ENCODE measurements at places on chromosomes 2 and 18.

DNA sequence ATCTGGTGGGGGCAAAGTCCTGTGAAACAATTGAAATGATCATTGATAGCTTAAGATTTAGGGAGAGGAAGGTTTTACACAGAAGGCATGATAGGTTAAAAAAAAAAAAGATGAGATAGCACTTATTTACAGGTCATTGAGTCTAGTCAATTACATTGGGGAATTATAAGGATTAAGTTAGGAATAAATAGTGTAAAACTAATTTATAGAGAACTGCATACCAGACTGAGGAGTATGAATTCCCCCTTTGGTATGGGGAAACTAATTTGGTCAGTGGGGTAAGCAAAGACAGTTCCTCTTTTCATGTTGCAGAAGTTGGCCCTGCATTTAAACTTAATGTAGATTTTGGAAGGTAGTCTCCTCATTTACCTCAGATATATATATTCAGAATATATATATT is 10.8 kb downstream of the GLS start:
- DNase-seq, result no peak

DNA sequence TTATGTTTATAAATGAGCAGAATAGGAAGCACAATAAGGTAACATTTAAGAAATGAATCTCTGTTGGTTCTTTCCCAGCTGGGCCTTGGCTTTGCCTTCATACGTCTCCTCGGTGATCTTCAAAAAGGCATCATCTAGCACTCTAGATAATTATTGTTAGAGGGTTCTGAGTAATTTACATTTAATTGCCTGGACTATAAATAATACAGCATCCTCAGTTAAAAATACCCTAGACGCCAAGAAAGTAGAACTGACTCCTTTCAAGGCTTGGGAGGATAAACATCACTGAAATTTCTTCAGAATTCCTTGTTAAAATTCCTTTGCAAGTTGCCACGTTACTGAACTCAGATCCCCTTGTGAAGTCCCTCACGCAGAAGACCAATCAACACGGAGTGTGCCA is 199.7 kb upstream of the BOD1L2 start:
- DNase-seq, result no peak

DNA sequence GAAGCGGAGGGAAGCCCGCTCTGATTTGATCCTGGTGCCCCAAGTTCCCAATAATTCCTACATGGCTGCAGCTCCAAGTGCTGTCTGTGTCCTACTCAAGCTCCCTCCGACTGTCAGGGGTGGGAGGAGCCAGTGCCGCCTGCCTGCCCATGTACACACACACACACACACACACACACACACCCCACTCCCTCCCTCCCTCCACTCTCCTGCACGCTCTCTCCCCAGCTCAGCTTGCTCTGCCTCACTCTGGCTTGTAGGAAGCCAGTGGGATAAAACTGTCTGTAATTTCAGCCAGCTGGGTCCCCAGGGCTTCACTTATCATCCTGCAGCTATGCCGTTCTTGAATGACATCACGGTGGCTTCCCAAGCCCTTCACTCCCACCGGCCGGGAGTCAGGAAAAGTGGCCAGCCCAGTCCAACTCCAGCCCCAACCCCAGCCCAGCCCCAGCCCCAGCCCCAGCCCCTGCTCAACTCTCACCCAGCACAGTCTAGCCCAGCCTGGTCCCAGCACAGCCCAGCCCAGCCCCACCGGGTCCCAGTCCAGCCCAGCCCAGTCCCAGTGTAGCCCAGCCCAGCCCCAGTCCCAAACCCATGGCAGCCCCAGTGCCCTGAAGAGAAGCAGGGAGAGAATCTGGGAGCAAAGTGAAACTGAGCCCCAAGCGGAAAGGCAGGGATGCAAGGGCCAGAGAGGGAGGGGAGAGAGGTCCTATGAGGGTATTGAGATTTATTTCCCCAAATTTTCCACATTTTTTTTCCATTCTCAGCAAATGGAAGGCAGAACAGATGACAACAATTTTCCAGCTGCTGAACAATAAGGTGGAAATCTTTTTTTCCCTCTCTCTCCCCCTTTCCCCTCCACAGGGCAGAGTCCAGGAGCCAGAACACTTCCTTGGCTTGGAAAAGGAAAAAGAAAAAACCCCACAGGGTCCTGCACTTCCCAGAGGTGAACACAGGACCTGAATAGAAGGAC is 144.0 kb downstream of the TNS1 start:
- peak; percentile 80 for DNase-seq

GRCh38 chr2:173223871-173224270 is 130.8 kb upstream of the CDCA7 start:
- DNase-seq, result no peak

DNA sequence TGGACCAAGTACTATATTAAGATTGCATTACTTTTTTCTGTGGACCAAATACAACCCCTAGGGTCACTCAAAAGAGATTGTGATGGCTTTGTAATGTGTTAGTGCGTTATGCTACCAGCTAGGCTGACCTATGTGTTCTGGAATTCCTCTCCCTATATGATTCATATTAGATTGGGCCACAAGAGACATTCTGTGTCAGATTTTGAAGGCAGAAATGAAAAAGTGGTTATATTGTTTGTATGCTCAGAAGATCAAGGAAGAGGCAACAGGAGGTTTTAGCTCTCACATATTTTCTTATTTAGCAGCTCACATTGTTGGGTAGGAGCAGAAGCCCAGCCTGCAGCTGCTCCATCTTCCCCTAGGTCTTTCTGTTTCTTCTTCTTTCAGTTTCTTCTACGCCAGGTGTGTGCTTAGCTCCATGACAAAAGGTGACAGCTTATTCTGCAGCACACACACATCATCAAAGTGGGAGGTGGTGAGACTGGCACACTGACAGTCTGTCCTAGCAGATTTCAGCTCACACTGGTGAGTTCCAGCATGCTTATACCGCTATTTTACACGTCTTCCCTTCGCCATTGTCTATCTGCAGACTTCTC is 156.8 kb upstream of the UBE2E3 start:
- no peak for DNase-seq

DNA sequence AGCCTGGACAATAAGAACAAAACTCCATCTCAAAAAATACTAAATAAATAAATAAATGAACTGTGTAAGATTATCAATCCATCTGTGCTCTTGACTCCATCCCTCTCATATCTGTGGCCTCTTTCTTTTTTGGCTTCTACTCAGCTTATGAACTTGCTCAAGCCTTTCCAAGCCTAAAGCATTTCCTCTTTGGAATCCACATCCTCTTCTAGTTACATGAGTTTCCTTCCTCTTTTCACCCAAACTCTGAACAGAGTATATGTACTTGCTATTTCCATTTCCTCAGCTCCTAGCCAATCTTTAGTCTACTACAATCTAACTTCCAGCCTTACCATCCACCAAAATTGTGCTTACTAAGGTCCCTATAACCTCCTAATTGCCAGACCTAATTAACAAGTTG is 2.5 kb upstream of the DNAJC10 start:
- no peak for DNase-seq

GRCh38 chr18:74084184-74084855 is 63.3 kb downstream of the FBXO15 start:
- DNase-seq, result no peak

DNA sequence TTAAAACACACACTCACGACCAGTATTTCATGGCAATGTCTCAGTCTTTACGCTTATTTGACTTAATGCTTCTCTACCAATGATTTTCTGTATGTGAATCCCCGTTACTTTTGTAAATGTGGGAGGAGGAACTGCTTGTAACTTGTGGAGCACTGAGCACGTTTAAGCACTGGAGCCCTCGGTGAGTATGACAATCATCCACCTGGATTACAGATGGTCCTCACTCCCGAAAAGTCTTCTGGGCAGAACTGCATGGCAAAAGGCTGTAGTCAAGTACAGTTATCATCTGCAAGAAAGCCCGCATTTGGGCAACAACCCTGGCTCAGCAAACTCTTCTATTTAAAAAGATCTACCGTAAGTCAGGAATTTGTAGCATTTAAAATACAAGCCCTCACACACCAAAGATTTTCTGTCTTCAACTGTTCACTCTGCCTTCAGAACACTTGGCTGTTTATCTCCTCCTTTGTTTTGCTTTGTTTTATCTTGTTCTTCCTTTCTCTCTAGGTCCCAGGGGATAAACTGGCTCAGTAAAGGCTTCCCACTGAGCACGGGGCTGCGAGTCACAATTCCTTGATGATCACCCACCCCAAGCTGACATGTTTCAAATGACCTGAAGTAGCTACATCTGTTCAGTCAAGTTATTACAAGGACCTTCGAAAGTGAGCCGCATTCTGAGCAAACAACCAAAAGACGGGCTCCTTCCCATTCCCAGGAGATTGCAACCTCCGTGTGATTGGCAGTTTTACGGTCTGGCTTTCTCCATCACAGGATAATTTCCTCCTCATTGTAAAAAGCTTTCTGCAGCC is 102.2 kb downstream of the DLGAP1 start:
- DNase-seq, result no peak

DNA sequence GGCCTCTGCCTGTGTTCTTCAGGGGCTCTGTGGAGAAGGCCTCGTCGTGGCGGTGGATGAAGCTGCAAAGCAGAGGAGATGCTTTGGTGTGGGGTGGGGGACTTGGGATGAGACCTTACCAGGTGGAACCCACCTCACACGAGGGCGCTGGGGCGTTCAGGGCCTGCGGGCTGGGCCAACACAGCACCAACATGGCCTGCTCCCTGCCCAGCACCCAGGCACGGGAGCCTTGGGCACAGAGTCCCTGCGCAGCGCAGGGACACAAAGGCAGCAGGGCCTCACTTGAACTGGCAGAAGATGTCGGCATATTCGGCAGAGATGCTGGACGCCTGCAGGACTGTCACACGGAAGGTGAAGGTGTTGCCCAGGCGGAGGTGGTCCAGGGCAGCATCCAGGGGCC is 53.8 kb downstream of the AQP12A start:
- DNase-seq, result no peak

DNA sequence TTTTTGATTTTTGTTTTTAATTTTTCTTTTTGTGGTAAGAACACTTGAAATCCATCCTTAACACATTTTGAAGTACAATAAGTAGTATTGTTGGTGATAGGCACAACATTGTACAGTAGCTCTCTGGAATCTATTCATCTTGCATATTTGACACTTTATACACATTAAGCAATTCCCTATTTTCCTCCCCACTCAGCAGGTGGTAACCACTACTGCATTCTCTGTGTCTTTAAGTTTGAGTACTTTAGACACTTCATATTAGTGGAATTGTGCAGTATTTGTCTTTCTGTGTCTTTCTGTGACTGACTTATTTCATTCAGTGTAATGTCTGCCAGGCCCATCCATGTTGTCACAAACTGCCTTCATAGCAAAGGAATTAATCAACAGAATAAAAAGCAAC is 471.7 kb upstream of the CDH20 start:
- DNase-seq, result no peak

- no peak for DNase-seq
Measured at GRCh38 chr2:86783615-86784339, 6.9 kb downstream of the CD8A start.

- DNase-seq, result no peak
Measured at GRCh38 chr2:27954221-27954673, 63.7 kb downstream of the BABAM2 start.

DNA sequence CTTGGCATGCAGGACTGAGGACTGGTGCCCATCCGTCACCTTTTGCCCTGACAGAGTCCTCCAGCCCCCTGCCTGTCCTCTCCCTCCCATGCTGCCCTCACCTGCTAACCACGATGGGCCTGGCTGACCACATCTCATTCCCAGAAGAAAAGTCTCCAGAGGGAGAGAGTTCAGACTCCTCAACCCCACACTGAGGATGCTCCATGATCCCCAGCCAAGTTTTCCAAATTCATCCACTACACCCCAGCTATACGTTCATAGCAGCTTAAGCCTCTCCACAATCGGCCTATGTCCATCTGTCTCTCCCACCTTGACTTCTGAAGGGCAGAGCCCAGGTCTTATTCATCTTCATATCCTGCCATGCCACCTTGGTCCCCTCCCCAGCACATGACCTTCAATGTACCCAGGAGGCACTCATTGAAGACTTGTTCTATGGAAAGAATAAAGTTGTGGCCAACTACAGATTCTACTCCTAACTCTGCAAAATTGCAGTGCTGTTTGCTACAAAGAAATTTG is 115.6 kb upstream of the ID2 start:
- no peak for DNase-seq

GRCh38 chr2:219868635-219869034 is 241.2 kb downstream of the SLC4A3 start:
- no peak for DNase-seq

GRCh38 chr2:23988371-23988770 is 21.5 kb upstream of the MFSD2B start:
- DNase-seq, result no peak

GRCh38 chr18:32301976-32302743 is 112.3 kb downstream of the MEP1B start:
- no peak for DNase-seq

- no peak for DNase-seq
Measured at GRCh38 chr2:163200741-163201140, 362.2 kb upstream of the KCNH7 start.

DNA sequence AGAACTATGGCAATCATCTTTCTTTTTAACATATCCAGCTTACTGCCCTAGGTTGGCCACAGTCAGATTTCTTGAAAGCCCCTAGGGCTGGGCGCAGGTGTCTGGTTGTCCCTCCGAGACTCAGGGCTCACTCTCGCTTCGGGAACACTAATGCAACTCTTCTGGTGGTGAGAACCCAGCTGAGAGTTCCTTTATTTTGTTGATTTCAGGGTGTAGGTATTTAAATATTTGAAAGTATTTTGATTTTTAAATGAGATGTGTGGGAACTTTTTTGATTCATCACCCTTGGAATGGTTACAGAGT is 40.7 kb downstream of the INPP4A start:
- DNase-seq, result no peak
